ENCODE measurements at places on chromosomes 2 and 18. TPM values are rescaled to one million over a fixed set of nuclear protein-coding genes. Genes with fewer than 3 reads are reported as not detected.

DNA sequence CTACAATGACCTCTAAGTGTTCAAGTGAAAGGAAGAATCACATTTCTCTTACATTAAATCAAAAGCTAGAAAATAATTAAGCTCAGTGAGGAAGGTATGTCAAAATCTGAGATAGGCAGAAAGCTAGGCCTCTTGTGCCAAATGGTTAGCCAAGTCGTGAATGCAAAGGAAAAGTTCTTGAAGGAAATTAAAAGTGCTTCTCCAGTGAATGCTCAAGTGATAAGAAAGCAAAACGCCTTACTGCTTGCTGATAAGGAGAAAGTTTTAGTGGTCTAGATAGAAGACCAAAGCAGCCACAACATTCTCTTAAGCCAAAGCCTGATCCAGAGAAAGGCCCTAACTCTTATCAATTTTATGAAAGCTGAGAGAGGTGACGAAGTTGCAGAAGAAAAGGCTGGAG is 932.3 kb upstream of the ACVR2A start:
- DNase-seq: no peak

GRCh38 chr2:199977984-199978415 is 22.6 kb downstream of the MAIP1 start:
- no peak for DNase-seq

DNA sequence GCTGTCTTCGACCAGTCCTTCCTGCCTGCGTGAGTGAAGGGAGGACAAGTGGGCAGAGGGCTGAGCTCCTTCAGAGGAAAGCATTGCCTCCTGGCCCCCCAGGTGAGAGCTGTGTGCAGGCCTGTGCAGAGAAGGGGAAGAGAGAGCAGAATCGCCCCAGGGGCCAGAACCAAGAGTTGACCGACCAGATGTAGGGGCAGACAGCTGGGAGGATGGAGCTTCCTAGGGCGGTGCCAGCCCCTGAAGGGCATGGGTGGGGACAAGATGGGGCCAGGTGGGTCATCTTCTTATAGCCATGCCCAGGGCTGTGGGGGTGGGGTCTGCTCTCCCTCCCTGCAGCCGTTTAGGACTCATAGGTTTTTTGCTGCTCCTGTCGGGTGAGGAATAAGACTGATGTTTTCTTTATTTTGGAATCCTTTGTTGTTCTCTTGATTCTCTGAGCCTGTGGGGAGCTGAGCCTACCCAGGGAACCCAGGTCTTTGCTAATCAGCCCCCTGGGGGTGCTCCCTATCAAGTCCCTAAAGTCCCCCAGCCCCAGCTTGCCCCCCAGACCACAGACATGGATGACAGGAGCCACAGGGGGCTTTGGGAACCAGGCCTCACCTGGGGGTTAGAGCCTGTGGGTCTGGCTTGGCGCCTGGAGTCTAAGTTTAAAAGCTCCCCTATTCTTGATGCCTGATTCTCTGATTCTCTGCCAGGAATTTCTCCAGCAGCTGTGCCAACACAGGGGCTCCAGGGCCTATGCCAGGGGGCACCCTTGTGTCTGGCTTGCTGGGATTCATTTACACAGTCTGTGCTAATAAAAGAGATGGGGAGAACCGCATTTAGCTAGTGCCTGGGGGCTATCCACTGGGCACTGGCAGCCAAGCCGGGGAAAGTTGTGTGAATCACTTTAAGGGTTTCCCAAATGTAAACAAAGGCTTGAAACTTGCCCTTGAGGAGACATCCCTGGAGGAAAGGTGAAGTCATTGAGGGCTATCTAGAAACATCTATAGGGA is 9.3 kb upstream of the EFHD1 start:
- DNase-seq: no peak

- no peak for DNase-seq
Measured at GRCh38 chr2:138516030-138516704, 14.6 kb downstream of the SPOPL start.

DNA sequence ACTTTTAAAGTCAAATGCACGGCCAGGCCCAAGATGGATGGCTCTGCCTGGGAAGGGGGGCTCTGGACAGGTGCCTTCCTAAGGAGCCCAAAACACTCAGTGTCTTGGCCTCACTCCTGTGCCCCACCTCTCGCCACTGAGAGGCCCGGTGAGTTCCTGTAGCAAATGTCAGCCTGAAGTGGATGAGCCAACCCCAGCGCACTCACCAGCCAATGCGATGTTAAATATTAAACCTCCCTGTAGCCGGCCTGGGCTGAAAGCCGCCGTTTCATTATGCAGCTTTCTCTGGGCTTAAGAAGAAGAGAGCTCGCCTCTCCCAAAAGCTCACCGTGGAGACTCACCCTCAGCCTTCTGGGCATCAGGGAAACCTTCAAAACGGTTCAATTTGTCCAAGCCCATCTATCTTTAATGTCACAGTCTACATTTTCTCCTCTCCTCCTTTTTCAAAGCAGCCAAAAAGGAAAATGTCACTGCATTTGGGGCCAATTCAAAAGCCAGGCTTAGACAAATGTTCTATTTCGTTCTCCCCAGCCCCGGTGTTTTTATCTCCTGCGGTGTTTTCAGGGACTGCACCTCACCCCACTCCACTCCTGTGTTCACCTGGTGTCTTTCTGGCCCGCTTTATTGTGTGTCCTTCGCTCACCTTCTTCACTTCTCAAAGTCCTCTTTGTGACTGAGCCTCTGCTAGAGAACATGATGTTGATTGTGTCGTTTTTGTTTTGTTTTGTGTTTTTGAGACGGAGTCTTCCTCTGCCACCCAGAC is 124.0 kb downstream of the NRP2 start:
- no peak for DNase-seq

DNA sequence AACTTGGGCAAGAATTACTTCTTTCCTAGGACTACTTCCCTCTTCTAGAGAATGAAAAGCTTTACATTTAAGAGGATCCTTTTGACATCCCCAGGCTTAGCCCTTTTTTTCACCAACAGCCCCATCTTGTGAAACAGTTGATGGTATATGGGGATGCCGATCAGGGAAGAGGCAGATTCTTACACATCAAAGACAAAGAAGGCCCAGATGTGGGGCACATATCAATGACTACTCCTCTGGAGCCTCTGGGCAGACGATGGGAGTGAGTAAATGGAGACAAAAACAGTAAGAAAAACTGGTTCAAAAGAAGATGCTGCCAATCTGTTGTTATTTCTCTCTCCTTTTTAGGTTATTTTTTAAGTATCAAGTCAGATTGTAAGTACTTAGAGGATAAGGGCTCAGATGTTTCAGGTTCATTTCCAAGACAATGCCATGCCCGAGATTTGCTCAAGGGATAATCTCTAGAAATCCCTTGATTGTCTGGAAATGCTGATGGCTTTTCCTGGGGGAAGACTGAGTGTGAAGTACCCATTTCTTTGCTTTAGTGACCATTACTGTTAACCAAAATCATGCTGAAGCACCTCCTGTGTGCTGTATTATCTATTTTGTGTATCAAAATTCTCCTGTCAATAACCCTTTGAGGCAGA is 117.5 kb downstream of the EPHA4 start:
- no peak for DNase-seq

GRCh38 chr2:237194081-237194480 is 108.4 kb downstream of the COPS8 start:
- no peak for DNase-seq

DNA sequence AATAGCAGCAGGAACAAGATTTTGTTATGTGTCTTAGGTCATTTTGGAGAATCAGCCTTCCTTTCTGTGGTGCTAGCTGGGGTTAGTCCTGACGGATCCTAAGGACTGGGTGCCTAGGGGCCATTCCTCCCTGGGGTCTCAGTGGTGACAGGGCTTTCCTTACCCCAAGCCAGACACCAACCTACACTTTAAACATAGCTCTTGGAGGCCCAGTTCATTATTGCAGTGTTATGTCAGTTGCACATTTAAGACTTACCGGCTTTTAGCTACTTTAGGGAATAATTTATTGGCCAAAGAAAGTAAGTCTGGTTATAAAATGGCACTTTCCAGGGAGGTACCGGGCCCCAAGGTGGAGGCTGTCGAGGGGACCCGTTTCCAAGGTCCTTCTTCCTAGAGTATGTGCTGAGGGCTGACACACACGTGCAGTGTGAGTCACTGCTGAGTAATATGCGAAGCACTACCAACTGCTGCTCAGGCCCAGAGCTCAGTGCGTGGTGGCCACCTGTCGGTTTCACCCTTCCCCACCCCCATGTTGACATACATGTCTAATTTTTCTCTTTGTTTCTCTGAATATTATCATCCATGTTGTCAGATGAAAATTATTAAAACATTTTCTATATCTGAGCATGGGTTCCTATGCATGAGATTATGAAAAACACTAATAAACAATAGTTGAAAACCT is 37.0 kb upstream of the GRHL1 start:
- no peak for DNase-seq

DNA sequence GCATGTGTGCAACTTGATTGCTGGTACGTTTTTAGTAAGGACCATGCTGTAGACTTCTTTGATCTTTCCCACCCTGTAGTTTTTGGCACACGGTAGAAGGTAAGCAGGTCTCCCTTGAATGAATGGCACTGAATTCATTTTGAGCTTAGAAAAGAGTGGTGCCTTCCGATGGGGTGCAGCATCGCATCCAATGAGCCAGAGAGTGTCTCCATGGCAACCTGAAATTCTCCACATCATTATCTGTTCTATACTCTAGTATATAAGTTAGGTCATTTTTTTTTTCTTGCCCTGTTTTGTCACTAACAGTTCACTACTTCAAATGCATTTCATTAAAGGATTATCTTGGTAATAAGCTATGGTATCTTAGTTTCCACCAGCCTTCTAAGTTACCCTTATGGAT is 81.2 kb upstream of the REV1 start:
- no peak for DNase-seq

The RAX gene
- total RNA-seq: not detected

The TOGARAM2 gene
- total RNA-seq: 0.40 TPM

The LYG2 gene
- total RNA-seq: not detected

The SLC5A7 gene
- not detected for total RNA-seq

Measured in mesothelial cell of epicardium (in vitro differentiated cells).